Bronchial epithelial cell (primary cell): ENCODE measurements at places on chromosomes 1 and 21. TPM values are rescaled to one million over a fixed set of nuclear protein-coding genes. Genes with fewer than 3 reads are reported as not detected.

DNA sequence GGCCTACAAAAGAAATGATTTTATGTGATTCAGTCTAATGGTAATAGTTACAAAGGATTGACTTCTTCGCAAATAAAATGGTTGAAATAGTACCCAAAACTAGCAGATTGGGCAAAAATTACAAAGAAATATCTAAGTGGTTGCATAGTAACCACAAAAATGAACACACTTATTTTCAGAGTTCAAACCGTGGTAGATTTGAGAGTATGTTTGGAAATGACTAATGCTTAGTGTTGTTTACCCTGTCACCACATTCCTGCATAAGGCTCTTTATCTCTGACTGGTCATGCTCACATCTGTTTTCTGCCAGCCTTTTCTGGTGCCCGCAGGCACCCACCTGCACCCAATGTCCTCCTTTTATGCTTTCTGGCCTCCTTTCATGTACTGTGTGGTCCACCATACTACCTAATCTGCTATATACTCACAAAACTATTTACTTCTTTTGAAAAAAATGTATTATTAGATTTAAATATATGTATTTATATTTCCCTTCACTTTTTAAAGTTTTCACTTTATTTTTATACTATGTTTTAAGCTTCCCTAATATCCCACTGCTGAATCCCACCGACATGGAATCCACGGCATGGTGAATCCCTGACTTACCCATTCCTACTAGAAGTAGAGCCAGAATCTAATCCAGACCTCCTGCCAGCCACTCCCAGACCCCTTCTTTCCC is 30.3 kb downstream of the PTPRC start:
- DNase-seq: peak; percentile 95

- no peak for DNase-seq
These were observed 1017.0 kb downstream of the MRPL39 start for GRCh38 chr21:24590261-24590660.

DNA sequence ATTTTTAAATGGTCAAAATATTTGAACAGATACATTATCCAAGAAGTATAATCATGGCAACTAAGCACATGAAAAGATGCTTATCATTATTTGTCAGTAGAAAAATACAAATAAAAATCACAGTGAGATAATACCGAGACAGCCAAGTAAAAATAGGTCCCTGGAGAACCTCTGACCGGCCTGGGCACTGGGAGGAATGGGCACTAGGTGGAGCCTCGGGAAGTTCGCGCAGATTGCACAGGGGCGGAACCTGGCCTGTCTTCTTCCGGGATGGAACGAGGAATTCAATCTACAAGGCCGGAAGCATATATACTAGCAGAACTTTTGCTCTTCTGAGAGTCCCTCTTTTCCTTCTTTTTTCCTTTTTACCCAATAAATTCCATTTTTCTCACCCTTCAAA is 148.5 kb upstream of the CHRM3 start:
- DNase-seq: no peak

GRCh38 chr1:238991765-238992495 is 394.4 kb upstream of the CHRM3 start:
- DNase-seq: no peak

Gene LCE1E
- not detected in 2 replicates for total RNA-seq

Gene RBP7
- 0.26 TPM in 2 replicates for total RNA-seq
